ENCODE measurements at places on chromosomes 7 and 10. TPM values are rescaled to one million over a fixed set of nuclear protein-coding genes. Genes with fewer than 3 reads are reported as not detected.

DNA sequence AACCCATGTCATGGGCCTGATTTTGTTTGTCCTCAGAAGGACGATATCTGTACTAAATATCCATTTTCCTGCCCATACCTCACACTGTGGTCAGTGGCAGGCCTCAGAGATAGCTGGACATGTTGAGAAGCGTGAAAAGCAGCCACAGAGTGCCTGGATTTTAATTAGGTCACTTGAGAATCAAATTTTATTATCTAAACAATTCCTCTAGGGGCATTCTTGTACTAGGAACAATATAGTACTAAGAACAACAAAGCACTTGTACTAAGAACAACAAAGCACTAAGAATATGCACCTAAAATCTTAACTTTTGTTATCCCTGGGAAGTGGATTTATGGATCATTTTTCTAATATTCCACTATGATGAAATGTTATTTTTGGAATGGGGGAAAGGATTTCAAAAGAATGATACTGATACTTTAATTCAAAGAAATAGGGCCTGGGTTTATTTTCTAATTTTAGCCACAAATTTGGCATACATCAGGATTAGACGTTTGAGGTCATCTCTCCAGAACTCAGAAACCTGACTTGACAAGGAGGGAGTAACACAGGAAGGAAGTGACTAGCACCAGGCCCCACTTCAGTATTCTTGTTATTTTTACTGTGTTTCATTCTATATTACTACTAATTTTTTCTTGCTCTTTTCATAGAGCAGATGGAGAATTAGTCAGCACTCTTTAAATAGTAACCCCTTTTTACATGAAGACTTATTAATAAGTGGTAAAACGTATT lies 112.2 kb downstream of the EXOC4 start:
- DNase-seq: no peak

- DNase-seq: peak; percentile 98
Measured at GRCh38 chr7:36747280-36748016, 23.2 kb upstream of the AOAH start.

DNA sequence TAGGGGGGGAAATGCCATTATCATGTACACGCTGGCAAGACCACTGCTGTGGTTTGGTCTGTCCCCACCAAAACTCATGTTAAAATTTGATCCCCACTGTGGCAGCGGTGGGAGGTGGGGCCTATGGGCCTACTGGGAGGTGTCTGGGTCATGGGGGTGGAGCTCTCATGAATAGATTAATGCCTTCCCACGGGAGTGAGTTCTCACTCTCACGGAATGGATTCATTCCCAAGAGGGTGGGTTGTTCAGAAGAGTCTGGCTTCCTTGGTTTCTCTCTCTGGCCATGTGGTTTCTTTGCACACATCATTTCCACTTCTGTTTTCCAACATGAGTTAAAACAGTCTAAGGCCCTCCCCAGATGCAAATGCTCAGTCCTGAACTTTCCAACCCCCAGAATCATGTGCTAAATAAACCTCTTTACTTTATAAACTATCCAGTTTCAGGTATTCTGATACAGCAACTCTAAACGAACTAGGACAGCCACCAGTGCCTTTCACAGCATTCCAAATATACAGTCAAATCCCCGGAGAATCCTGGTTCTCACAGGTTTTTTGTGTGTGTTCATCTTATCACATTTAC lies 44.3 kb downstream of the SMURF1 start:
- no peak for DNase-seq

DNA sequence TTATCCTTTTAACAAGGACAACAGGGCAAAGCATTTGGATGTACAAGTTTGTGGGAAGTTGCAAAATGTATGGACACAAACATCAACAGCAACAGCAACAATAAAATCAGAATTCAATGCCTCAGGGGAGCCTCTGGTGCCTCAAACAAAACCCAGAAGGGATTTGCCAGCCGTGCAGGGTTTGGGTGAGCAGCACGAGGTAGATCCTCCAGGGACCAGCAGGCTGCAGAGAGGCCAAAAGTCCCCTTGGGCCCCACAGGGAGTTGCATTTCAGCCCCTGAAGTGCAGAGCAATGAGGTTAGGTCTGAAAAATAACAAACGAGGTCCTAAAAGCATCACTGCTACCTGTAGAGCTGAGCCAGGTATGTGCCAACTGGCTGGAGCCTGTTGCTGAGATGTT lies 51.7 kb upstream of the CPXM2 start:
- DNase-seq: no peak

The MYOZ1 gene
- 1.1 TPM for total RNA-seq

The GBF1 gene
- total RNA-seq: 36.3 TPM

All from epithelial cell of proximal tubule (primary cell).